Hematopoietic multipotent progenitor cell treated with erythropoietin and hydrocortisone succinate and interleukin-3 and kit ligand, for 8 days (in vitro differentiated cells): ENCODE measurements at places on chromosomes 3 and 15.

DNA sequence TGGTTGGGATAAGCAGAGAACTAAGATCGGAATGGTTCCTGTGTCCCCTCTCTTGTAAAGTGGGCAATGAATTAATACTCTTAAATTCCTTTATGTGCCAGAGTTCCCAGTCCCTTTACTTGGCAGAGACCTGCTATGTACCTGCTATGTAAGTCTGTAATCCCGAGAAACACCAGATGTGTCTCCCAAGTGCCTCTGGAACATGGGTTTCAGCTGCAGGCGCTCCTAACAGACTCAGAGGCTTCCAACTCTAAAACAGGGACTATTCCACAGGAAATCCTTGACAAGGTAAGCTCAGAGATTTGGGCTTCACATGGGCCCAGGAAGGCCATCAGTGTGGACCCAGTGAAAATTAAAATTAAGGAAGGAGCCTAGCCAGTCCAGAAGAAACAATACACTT, 117.7 kb upstream of the PLCL2 start:
- DNase-seq, result no peak

GRCh38 chr15:64029633-64030032, 16.7 kb downstream of the DAPK2 start:
- no peak for DNase-seq

DNA sequence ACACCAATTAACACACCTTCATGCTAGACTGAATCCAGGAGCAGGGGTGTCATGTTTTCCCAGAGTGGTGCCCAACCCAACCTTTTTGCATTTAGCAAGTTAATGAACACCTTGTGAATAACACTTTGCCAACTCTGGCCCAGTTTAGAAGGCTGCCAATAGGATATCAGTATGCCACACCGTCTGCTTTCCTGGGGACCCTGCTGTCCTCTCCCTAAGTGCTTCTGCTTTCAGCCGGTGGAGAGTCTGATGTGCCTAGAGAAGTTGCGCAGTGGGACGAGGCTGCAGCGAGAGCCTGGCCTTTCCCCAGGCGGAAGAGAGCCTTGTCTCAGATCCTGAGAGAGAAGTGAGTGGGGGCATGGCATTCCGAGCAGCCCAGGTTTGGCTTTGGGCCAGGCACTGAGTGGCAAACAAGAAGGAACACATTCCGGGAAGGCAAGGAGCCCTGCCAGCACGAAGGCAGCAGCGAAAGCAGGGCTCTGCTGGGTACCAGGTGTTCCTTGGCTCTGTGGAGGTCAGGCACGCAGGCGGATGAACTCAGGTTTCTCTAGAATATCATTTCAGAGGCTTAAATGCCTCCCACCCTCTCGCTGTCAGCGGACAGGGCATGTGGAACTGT, 36.9 kb downstream of the SENP8 start:
- DNase-seq, result no peak

DNA sequence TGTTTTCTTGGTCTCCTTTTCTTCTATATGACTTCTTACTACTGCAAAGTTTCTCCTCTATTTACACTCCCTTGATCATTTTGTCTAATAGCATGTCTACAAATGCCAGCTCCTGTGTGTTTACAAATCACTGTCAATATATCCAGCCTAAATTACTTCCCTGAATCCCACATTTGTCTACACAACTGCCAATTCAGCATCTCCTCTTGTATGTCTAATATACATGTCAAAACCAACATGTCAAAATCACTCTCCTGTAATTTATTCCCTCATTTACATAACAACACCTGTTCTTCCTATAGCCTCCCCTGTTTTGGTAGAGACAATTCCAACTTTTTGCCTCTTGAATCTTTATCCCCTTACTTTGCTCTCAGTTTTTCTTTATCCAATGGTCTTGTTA, 359.3 kb downstream of the PLOD2 start:
- DNase-seq, result no peak

- DNase-seq, result no peak
These were observed 311.5 kb downstream of the RORA start for GRCh38 chr15:60917461-60918145.

GRCh38 chr3:38740537-38740936, 75.5 kb downstream of the SCN10A start:
- no peak for DNase-seq

GRCh38 chr15:97718509-97718908, 242.0 kb upstream of the ARRDC4 start:
- DNase-seq, result no peak

- DNase-seq, result no peak
These were observed 113.1 kb downstream of the THSD4 start for GRCh38 chr15:71228403-71228802.

GRCh38 chr3:23256741-23257435, 53.8 kb downstream of the UBE2E2 start:
- DNase-seq, result no peak

DNA sequence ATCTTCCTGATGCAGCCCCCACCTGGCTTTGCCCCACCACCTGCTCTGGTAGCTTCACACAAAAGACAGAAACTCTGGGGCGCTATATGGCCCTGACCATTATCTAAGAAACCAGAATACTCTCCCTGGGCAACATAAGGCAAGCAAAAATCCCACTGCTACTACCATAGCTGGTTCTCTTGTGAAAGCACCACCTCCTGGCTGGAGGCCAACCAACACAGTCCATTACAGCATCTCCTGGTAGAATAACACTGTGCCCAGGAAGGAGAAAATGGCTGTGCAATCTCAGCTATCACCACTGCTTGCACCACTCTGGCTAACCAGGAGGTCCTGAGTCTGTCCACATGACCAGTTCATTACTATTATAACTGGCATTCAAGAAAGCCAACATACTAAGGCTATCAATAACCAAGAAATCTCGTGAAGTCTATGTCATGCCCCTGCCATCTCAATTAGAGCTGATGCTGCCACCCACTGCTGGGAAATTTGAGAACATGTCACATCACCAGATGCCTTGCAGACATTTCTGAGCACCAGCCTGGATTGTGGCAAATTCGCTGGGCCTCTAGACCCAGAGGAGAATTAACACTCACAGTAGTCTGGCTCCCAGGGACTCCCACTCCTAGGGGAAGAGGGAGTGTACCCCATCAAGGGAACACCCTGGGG, 1114.8 kb downstream of the ROBO2 start:
- no peak for DNase-seq

GRCh38 chr15:28154283-28154682, 55.2 kb upstream of the OCA2 start:
- no peak for DNase-seq

DNA sequence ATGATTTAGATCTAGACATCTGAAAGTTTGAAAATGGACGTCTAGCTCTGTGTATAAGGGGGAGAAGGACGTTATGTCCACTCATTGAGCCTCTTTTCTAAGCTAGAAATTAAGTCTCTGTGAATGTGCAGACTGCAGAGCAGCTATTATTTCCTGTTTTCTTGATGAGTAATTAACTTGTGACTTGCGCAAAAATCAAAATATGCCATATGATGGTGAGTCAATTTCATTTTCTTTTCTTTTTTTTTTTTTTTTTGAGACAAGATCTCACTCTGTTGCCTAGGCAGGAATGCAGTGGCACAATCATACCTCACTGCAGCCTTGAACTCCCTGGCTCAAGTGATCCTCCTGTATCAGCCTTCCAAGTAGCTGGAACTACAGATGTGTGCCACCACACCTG, 14.1 kb downstream of the LACTB start:
- DNase-seq, result peak; percentile 29

GRCh38 chr3:182479419-182480336, 313.6 kb upstream of the ATP11B start:
- DNase-seq, result no peak

DNA sequence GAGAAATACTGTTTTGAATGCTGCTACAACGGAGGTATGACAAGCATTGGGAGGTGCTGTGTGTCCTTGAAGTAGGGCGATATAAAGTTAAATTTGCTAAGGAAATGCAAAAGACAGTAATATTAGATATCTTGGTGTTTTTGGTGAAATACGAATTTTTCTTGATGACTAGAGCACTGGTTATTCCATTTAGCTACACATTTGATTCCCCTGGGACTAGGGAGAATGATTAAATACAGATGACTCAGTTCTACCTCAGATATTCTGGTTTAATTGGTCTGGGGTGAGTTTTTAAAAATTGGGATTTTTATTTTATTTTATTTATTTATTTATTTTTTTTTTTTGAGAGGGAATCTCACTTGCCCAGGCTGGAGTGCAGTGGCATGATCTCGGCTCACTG, 18.7 kb upstream of the GADL1 start:
- DNase-seq, result no peak

GRCh38 chr15:47432826-47433225, 284.5 kb upstream of the SEMA6D start:
- no peak for DNase-seq

GRCh38 chr3:50241163-50241562, 5.2 kb downstream of the GNAI2 start:
- DNase-seq, result no peak

GRCh38 chr3:184566441-184567414, 5.1 kb downstream of the EPHB3 start:
- no peak for DNase-seq

- no peak for DNase-seq
These were observed 199.3 kb upstream of the BCL6 start for GRCh38 chr3:187944390-187945179.

- peak; percentile 71 for DNase-seq
These were observed 5.8 kb downstream of the TOPBP1 start for GRCh38 chr3:133655731-133656515.

- no peak for DNase-seq
These were observed 30.3 kb upstream of the PTX3 start for GRCh38 chr3:157406394-157406793.

GRCh38 chr15:95450413-95450812, 880.1 kb upstream of the NR2F2 start:
- DNase-seq, result no peak

DNA sequence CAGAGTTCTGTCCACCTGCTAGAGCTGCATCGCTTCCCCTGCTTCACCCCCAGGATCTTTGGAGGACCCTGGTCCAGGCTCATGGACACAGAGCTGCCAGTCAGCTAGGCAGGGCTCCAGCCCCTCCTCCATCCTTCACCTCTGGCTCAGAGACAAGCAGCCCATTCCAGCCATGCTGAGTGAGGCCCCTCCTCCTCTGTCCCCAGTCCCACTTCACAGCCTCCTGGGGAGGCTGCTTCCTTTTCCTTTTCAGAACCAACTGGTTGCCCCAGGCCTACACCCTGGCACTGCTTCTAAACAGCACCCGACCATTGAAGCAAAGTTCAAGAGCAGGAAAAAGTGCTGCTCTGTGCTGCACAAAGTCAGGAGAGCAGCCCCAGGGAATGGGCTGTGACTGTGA, 22.2 kb downstream of the IQSEC1 start:
- no peak for DNase-seq

GRCh38 chr15:37098468-37099318, 1.7 kb downstream of the MEIS2 start:
- DNase-seq, result peak; percentile 7

GRCh38 chr15:74374648-74375302, 7.3 kb upstream of the CYP11A1 start:
- no peak for DNase-seq

GRCh38 chr3:150165396-150166094, 194.8 kb upstream of the PFN2 start:
- DNase-seq, result no peak

DNA sequence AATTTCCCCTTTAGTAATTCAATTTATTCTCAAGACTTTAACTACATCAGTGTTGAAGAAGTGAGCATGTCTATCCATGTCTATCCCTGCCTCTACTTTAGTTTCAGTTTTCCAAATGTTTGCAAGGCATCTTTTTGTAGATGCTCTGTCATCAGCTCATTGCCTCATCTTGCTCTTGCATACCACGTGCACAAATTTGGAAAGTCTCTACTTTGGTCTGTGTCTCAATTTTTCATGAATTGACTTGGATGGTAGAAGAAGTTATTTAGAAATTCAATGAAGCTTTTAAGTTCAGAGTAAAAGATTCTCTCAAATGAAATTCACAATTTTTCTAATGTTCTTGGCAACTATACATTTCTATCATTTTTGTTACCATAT, 55.3 kb downstream of the CLDN1 start:
- DNase-seq, result no peak

- DNase-seq, result no peak
These were observed 43.9 kb downstream of the LRRFIP2 start for GRCh38 chr3:37130448-37130847.

DNA sequence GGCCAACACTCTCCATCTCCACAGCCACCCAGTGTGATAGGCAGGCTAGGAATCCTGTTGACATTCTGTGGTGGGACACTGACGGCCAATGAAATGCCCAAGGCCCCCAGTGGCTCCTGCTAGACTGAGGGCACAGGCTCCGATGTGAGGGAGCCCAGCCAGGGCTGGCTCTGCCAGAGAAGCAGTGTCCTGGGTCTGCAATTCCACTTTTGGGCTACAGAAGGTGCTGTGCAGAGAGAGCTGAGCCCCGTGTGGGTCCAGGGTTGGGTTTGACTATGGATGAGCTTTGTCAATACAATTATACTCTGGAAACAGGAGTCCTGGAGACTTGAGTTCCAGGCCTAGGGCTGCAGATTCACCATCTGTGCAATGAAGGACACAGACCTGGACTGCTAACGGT, 55.7 kb upstream of the TMEM115 start:
- DNase-seq, result no peak

- no peak for DNase-seq
These were observed 49.2 kb downstream of the SLCO2A1 start for GRCh38 chr3:133980550-133980949.

DNA sequence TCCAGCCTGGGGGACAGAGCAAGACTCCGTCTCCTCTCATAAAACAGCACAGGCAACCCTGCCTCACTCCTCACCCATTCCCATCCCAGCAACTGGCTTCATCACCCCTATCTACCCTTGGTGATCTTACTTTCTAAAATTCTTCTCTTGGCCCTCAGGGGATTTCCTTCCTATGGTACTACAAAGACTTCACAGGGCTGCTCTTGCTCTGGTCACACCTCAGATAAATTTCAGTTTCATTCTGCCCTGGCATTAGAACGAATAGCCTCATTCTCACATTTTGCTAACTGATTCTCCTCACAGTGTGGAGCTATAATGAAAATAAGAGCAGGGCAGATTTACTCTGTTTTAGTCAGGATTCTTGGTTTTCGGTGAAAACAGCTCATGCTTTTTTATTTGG, 22.1 kb upstream of the CRBN start:
- no peak for DNase-seq

DNA sequence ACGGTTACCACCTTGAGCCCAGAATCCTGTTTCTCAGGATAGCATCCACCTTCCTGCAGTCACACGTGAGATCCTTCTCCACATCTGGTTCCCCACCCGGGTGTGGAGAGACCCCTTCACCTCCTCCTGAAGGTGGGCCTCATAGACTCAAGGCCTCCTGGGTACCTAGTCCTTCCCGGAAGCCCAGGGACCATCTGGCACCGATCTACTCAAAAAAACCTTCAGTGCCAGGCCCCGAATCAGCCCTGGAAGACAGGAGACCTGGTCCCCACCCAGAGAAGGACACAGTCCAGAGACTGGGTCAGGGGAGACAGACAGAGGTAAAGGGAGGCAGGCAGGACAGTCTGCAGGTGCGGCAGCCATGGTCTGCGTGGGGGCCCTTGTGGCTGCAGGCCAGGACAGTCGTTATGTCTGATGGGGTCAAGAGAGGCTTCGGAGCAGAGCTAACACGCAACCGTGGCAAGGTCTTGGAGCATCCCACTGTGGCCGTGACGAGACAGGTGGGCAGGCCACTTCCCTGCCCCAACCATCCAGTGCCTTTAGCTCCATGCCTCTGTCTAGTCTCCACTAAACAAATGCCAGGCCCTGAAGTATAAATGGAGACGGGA, 112.2 kb upstream of the ABHD17C start:
- DNase-seq, result no peak
